ENCODE measurements at places on chromosomes 3 and 15.

DNA sequence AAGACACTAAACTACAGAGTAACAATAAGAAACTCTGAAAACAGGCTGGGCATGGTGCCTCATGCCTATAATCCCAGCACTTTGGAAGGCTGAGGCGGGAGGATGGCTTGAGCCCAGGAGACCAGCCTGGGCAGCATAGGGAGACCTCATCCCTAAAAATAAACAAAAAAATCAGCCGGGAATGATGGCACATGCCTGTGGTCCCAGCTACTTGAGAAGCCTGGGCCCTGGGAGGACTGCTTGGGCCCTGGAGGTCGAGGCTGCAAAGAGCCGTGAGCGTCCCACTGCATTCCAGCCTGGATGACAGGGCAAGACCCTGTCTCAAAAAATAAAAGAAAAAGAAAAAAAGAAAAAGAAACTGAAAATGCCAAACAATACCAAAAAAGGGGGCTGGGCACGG, 55.4 kb downstream of the TMCC1 start:
- no peak for DNase-seq

DNA sequence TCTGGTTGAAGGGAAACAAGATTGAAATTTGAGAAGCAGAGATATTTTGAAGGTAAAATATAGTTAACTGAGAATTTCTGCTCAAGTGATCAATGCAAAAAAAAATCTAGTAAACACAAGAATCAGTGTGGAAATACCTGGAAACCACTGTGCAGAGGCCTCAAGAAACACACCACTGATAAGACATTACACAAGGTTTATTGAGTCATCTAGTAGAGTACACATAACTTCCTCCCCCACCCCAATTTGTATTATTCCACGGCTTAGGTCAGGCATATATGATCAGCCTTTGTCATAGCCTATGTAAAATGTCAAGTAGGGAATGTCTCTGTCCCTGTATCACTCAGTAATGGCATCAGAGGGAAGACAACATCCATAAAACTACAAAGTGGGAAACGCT, 447.8 kb upstream of the BCHE start:
- DNase-seq = no peak

DNA sequence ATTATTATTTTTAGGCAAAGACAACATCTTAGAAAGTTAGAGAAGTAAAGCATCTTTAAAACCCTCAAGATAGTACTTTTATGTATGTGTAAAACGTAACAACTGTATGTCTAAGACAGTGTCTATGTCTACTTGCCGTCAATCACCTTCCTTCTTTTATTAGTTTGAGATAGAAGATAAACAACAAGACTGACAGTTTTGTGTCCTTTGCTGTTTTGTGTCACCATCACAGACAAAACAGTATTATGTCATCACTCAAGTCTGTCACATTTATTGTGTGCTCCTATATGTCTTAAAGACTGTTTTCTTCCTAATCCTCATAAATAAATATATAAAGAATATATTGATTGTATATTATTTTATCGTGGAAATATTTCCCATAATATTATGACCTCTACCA, 908.3 kb downstream of the CADM2 start:
- DNase-seq = no peak

GRCh38 chr15:41429003-41429890, 12.4 kb downstream of the RTF1 start:
- DNase-seq = no peak

DNA sequence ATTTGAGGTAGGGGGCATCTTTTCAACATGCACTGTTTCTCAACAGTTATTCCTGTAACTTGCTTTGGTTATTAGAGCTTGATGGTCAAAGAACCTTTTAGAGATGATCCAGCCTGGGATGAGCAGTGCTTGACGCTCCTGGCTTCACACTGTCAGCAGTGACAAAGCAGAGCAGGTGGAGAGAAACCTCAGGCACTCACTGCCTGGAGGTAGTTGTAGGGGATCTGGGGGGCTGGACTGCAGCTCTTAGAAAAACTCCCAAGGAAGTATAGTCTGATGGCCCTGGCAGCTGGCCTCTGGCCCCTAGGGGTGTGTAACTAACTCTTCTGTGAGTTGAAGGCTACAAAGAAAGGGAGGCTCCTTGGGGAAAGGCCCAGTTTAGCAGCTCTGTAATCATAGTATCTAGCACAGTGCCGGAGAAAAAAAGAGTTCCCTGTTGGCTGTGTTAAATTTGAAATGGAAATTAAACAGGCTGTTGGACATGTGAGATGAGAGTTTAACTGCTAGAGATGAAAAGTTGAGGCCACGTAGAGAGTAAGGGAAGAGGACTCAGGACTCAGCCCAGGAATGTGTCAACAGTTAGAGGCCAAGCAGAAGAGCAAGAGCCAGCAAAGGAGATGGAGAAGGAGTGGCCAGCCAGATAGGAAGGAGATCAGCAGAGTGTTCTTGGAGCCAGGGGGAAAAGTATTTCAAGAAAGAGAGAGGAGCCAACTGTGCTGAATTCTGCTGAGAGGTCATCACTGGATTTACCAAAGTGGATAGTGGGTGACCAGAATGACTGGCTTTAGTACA, 14.2 kb downstream of the OXNAD1 start:
- no peak for DNase-seq
